Lung (tissue), 17 donors: ENCODE measurements at places on chromosomes 3 and 15. TPM values are rescaled to one million over a fixed set of nuclear protein-coding genes. Genes with fewer than 3 reads are reported as not detected.
A peak's percentile ranks its signal among the peaks of the same experiment; 100 is the strongest.

Gene VILL
- total RNA-seq = 26.8 TPM

Gene KCNMB2
- 12.2 TPM for total RNA-seq

Gene CCDC54
- not detected for total RNA-seq

Gene FNDC3B
- 175 TPM for total RNA-seq

Gene ROPN1
- total RNA-seq = not detected

Gene CHDH
- 1.5 TPM for total RNA-seq

Gene SPATA12
- total RNA-seq = 0.15 TPM

Gene RNU6-1
- not detected for total RNA-seq

- no peak for DNase-seq
- peaks cover 10% of the 10 kb centered on the region for H3K36me3 ChIP-seq
- H3K27me3 ChIP-seq = no peaks in the 10 kb centered on the region
- no peak overlapping the region for H3K4me3 ChIP-seq
- no peak overlapping the region for H3K27ac ChIP-seq
- no peaks in the 10 kb centered on the region for H3K4me1 ChIP-seq
Observed at GRCh38 chr3:188407158-188407880, 253.4 kb downstream of the LPP start.

GRCh38 chr15:75606711-75607699 is 18.5 kb downstream of the SNUPN start:
- H3K27ac ChIP-seq = no peak overlapping the region
- H3K4me1 ChIP-seq = peaks cover 1% of the 10 kb centered on the region
- no peak for DNase-seq
- no peak overlapping the region for H3K4me3 ChIP-seq
- peaks cover 21% of the 10 kb centered on the region for H3K36me3 ChIP-seq
- H3K27me3 ChIP-seq = no peaks in the 10 kb centered on the region

- H3K4me3 ChIP-seq = no peak overlapping the region
- no peak overlapping the region for H3K27ac ChIP-seq
- no peak for DNase-seq
- no peaks in the 10 kb centered on the region for H3K27me3 ChIP-seq
- H3K36me3 ChIP-seq = no peaks in the 10 kb centered on the region
Observed at GRCh38 chr3:146796078-146796477, 190.9 kb upstream of the PLSCR5 start.

DNA sequence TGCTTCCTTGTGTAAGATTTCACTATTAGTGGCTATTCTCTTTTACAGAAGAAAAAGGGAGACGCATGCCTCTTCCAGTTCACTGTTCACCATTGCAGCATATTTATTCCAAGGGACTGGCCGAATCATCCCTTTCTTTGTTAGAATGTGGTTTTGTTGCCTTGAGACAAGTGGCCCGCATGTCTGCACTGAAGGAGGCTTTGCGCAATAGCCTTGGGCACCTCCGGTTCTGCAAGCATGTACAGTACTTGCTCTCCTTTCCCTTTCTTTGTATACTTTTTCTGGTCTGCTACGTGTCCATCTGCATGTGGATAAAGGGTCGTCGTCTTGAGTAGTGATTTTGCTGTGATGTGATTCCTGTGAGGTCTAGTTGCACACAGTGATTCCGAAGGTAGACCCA is 43.0 kb downstream of the FLNB start:
- peaks cover 12% of the 10 kb centered on the region for H3K4me1 ChIP-seq
- H3K27ac ChIP-seq = no peak overlapping the region
- no peak overlapping the region for H3K4me3 ChIP-seq
- H3K36me3 ChIP-seq = no peaks in the 10 kb centered on the region

DNA sequence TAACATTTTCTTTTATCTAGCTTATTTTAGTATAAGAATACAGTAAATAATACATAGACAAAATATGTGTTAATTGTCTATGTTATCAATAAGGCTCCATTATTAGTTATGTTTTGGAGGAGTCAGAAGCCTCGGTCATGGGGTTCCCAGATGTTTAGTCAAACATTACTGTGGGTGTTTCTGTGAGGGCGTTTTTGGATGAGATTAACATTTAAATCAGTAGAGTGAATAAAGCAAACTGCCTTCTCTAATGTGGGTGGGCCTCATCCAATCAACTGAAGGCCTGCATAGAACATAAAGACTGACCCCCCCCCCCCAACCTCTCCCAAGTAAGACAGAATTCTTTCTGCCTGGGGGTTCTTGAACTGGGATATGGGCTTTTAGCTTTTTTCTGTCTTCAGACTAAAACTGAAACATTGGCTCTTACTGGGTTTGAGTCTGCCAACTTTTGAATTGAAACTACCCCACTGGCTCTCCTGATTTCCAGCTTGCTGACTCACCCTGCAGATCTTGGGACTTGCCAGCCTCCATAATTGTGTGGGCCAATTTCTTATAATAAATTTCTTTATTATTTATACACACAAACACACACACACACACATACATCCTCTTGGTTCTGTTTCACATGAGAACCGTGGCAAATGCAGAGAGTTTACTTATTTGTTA is 192.0 kb downstream of the TPRG1 start:
- no peaks in the 10 kb centered on the region for H3K36me3 ChIP-seq
- H3K27me3 ChIP-seq = no peaks in the 10 kb centered on the region
- peak; percentile 59 for DNase-seq
- peaks cover 3% of the 10 kb centered on the region for H3K4me1 ChIP-seq

- H3K4me3 ChIP-seq = no peak overlapping the region
- no peak overlapping the region for H3K27ac ChIP-seq
- H3K36me3 ChIP-seq = no peaks in the 10 kb centered on the region
- H3K4me1 ChIP-seq = no peaks in the 10 kb centered on the region
- DNase-seq = no peak
Observed at GRCh38 chr3:22098021-22098420, 347.0 kb upstream of the ZNF385D start.

DNA sequence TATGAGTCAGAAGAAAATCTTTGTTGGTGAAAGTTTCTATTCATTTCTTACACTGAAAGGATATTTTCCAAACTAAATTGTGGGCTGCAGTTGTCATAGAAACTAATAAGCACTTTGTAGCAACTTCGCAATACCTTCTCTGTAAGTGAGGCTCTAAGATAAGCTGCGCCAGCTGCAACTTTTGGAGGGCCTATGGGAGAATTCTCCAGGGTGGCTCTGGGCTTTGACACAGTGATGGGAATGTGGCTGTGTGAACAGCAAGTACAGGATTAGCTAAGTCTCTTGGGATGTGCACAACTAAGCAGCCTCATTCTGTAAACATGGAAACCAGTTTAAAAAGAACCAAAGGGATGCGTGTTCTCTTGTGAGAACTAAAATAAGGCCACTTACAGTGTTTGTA is 124.6 kb upstream of the SGO1 start:
- DNase-seq = peak; percentile 22
- no peaks in the 10 kb centered on the region for H3K4me1 ChIP-seq
- no peaks in the 10 kb centered on the region for H3K36me3 ChIP-seq
- no peaks in the 10 kb centered on the region for H3K27me3 ChIP-seq
- H3K27ac ChIP-seq = no peak overlapping the region
- no peak overlapping the region for H3K4me3 ChIP-seq
